IMR-90 (cell line): ENCODE measurements at places on chromosomes 5 and 9. TPM values are rescaled to one million over a fixed set of nuclear protein-coding genes. Genes with fewer than 3 reads are reported as not detected.

DNA sequence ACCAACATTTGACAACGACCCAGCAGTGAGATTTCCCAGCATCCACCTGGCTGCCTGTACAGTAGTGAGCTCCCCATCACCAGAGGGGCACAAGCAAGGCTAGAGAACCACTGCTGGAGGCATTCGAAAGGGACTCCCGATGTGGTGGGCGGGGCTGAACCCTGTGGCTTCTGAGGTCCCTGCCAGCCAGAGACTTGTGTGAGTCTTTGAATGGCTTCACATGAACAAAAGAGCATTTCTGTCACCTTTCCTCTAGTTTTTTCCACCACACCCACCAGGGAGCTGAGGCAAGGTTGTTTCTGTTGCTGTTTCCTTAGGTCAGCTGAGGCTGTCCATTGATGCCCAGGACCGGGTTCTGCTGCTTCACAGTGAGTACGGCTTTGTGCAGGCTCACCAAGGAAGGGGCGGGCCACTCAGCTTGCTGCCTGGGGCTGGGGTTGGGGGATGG lies 15.7 kb downstream of the RGS3 start:
- H3K27me3 ChIP-seq = no peaks in the 10 kb centered on the region
- H3K36me3 ChIP-seq = no peaks in the 10 kb centered on the region
- H3K4me1 ChIP-seq = peaks cover 8% of the 10 kb centered on the region
- DNase-seq = no peak
- no peak overlapping the region for H3K4me3 ChIP-seq
- no peak overlapping the region for H3K27ac ChIP-seq

GRCh38 chr5:87400305-87400899 lies 12.3 kb downstream of the CCNH start:
- peak; percentile 61 for DNase-seq
- H3K4me3 ChIP-seq = no peak overlapping the region
- peaks cover 23% of the 10 kb centered on the region for H3K36me3 ChIP-seq
- no peak overlapping the region for H3K27ac ChIP-seq
- H3K27me3 ChIP-seq = no peaks in the 10 kb centered on the region

- H3K4me1 ChIP-seq = peaks cover 13% of the 10 kb centered on the region
- H3K27ac ChIP-seq = peak overlapping the region; percentile 83
- H3K4me3 ChIP-seq = peak overlapping the region; percentile 71
- no peaks in the 10 kb centered on the region for H3K27me3 ChIP-seq
- DNase-seq = peak; percentile 94
Measured at GRCh38 chr9:109012009-109012875, 1.1 kb downstream of the CTNNAL1 start.

DNA sequence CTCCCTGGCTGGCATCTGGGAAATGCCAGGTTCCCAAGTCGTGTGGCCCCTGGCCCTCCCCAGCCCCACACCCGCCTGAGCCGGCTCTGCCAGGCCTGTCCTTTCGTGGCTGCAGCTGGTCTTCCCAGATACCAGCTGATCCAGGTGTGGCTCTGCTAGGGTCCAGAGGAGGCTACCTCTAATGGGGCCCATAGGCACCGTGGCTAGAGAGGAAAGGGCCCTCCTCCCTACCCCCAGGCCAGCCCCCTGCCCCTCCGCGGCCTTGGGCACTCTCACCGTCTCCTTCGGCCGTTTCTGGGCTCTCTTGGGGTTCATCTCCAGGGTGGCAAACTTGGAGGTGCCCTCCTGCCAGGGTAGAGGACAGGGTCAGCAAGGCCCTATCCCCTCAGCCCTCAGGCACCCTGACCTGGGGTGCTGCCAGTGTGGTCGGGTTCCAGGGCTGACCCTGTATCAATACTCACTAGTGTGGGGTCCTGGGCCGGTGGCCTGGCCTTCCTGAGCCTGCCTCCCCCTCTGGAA lies 17.0 kb downstream of the RALGDS start:
- no peaks in the 10 kb centered on the region for H3K27me3 ChIP-seq
- no peak for DNase-seq
- H3K36me3 ChIP-seq = peaks cover 72% of the 10 kb centered on the region

GRCh38 chr5:26060212-26060611 lies 978.2 kb downstream of the CDH9 start:
- H3K4me1 ChIP-seq = no peaks in the 10 kb centered on the region
- no peak overlapping the region for H3K4me3 ChIP-seq
- no peaks in the 10 kb centered on the region for H3K27me3 ChIP-seq
- H3K36me3 ChIP-seq = no peaks in the 10 kb centered on the region

- no peaks in the 10 kb centered on the region for H3K27me3 ChIP-seq
- H3K27ac ChIP-seq = no peak overlapping the region
- no peak for DNase-seq
- no peaks in the 10 kb centered on the region for H3K36me3 ChIP-seq
- H3K4me1 ChIP-seq = no peaks in the 10 kb centered on the region
- H3K4me3 ChIP-seq = no peak overlapping the region
Measured at GRCh38 chr5:157327771-157328170, 61.8 kb downstream of the CYFIP2 start.

- DNase-seq = no peak
- no peak overlapping the region for H3K4me3 ChIP-seq
- no peak overlapping the region for H3K27ac ChIP-seq
- H3K36me3 ChIP-seq = no peaks in the 10 kb centered on the region
Measured at GRCh38 chr9:123680352-123680751, 249.6 kb downstream of the DENND1A start.

The BARHL1 gene
- not detected in 2 replicates for total RNA-seq

The GCNT4 gene
- total RNA-seq = 1.8 and 2.5 TPM in 2 replicates
